ENCODE measurements at places on chromosomes 11 and 22.

GRCh38 chr11:9089061-9089460, 2.3 kb downstream of the SCUBE2 start:
- DNase-seq = no peak

- no peak for DNase-seq
Measured at GRCh38 chr11:131537196-131537595, 166.8 kb downstream of the NTM start.

DNA sequence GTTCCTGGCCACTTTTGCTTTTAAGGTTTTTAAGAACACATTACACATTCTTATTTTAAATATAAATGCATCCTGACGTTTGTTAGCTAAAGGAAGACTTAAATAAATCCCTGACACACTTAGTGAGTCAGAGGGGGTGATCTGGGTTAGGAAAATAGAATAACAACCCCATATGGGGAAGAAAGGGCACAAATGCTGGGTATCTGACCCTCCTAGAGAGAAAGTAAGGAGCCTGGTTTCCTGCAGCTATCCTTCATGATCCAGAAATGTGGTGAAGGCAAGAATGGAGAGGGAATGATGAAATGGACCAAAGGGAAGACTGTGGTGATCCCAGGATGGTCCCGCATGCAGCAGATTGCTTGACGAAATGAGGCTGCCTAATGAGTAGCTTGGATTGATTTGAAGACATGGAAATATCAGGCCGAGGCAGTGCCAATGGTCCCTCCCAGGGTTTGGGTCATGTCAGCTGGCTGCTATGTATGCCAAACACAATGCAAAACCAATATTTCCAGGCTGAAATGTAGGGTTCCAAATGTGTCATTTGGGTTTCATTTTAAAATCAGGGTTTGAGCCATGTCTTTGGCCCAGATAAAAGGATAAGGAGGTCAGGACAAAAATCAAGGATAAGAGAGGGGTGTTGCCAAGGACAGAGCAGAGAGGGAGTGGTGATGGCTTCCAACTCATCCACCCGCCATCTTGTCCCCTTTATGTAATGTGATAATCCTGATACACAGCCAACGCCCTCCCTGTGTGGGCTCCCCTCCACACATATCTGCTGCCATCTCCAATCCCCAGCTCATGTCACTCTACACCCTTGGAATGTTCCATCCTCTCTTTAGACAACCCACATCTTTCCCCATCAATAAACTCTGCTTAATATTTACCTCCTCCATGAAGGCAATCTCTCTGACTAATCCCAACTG, 135.1 kb upstream of the PITPNB start:
- no peak for DNase-seq

DNA sequence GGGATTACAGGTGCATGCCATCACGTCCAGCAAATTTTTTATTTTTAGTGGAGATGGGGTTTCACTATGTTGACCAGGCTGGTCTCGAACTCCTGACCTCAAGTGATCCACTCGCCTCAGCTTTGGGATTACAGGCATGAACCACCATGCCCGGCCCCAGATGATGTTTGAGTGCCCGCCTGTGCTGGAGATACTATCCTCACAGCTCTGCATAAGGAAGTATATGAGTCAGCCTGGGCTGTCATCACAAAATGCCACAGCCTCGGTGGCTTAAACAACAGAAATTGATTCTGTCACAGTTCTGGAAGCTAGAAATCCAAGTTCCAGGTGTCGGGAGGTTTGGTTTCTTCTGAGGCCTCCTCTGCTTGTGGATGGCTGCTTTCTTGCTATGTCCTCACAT, 119.3 kb downstream of the OSBP2 start:
- DNase-seq = no peak

GRCh38 chr11:102552447-102553194, 22.1 kb upstream of the MMP7 start:
- DNase-seq = no peak

DNA sequence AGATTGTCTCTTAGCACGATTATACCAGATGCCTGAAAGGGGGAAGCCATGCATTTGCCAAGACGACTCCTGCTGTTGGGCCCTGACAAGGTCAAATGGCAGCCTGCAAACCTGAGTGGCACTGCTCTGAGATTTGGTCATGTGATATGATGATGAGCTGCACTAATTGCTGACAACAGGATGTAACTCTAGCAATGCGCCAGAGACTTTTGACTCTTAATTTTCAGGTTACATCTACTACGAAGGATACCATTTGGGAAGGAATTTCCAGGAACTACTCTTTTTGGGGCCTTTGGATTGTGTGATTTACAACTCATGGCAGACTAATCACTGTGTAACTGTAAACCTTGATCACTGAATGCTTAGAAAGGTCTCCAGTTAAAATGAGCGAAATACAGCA, 13.1 kb downstream of the TREH start:
- DNase-seq = no peak

DNA sequence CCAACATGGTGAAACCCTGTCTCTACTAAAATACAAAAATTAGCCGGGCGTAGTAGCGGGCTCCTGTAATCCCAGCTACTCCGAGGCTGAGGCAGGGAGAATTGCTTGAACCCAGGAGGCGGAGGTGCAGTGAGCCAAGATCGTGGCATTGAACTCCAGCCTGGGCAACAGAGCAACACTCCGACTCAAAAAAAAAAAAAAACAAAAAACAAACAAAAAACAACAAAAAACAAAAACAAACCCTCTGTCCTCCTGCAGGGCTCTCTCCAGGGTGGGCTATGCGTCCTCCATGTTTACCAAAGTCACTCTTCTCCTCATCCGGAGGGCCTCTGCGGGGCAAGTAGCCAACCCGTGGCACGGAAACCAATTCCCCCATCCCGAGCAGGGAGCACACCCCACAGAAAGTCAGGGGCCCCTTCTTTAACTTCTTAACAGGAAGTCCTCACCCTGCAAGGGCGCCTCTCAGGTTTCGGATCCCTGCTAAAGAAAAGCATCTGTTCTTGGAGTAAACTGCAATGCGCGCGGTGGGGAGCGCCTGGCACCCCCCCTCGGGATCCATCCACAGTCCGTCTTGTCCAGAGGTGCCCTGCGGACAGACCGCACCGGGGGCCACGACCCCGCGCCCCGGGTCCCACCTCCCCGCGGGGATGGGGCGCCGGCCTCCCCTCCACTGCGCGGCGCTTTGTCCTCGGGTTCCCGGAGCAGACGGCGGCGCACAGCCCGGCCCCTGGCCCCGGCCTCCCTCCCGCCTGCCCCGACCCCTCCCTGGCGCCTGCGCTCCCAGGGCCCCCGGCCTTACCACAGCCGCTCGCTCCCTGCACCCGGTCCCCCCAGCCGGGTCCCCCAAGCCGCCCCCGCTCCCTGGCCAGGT, 712 bp downstream of the CERK start:
- peak; percentile 48 for DNase-seq

DNA sequence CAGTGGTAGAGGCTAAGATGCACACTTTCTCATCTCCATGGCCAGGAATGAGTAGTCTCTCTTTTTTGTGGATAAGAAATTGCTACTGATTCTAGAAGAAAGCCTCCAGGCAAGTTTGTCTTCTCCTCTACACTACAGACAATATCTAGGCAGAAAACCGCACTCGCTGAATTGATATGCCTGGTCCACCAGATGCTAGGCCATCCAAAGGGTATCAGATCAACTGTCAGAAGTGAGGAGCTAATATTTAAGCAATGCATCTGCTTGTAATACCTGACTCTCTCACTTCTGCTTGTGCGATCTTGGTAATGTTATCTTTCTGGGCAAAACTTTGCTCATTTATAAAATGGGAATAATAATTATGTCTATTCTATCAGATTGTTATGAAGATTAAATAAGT, 45.0 kb downstream of the CASP12 start:
- DNase-seq = no peak

GRCh38 chr11:31328697-31329096, 40.8 kb downstream of the DCDC1 start:
- DNase-seq = no peak
